ENCODE measurements at places on chromosomes 6 and 20. TPM values are rescaled to one million over a fixed set of nuclear protein-coding genes. Genes with fewer than 3 reads are reported as not detected.

DNA sequence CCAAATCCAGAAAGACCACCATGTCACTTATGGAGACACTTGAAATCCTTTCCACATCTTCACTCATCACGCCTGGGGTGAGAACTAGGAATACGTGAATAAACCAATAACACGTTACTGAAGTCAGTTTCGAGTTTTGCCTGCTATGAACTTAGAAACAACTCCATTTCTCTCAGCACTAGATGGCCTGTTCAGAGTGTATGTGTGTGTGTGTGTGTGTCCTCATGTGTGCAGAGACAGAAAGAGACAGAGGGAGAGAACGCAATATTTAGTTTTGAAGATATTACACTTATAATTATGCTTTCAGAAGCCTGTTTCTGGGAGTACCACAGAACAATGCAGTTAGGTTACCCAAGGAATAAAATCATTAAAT, 81.2 kb upstream of the CCN6 start:
- DNase-seq = no peak

The C6orf132 gene
- 1.2 TPM for total RNA-seq

The EYA4 gene
- 23.9 TPM for total RNA-seq

- no peak for DNase-seq
These were observed 84.3 kb downstream of the FRK start for GRCh38 chr6:115976321-115976870.

GRCh38 chr20:14337400-14338171, at the start of gene FLRT3:
TSS of gene FLRT3 (minus strand) at chr20:14337612. CDS start at chr20:14327506, 10,106 bp downstream.
- DNase-seq = peak; percentile 97

The RAET1G gene
- total RNA-seq = 3.3 TPM

GRCh38 chr6:152401978-152402377, 235.2 kb downstream of the SYNE1 start:
- DNase-seq = peak; percentile 47

- no peak for DNase-seq
These were observed 99.9 kb downstream of the ALDH8A1 start for GRCh38 chr6:134849920-134850447.

GRCh38 chr6:81241126-81242041, 511.1 kb downstream of the TENT5A start:
- peak; percentile 49 for DNase-seq

DNA sequence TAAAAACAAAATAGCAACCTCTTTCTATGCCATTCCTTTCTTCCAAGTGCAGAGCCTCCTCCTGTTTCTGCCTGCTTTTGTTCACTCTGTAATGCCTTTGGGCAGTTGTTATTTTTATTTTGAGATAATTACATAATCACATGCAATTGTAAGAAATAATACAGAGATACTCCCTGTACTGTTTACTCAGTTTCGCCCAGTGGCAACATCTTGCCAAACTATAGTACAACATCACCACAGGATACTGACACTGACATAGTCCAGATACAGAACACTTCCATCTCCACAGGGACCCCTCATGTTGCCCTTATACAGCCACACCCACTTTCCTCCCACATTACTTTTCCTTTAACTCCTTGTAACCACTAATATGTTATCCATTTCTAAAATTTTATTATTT, 59.7 kb downstream of the BANF2 start:
- no peak for DNase-seq

- no peak for DNase-seq
These were observed 699.6 kb downstream of the PHF3 start for GRCh38 chr6:64335195-64335594.

DNA sequence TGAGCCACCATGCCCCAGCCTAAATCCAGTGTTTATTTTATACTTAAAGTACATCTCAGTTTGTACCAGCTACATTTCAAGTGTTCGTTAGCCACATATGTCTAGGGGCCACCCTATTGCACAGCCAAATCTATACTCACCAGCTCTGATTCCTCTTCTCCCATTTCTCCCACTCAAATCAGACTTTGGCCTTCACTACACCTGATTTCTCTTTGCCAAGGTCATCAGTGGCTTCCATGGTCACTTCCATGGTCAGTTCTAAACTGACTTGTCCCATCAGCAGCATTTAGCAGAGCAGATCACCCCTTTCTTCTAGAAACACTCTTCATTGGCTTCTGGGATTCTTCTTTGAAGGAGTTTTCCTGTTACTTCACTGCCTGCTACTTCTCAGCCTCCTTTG, 14.1 kb downstream of the GHRH start:
- no peak for DNase-seq

The TRMT11 gene
- 18.5 TPM for total RNA-seq

GRCh38 chr20:51473256-51473655, 69.3 kb downstream of the NFATC2 start:
- no peak for DNase-seq

DNA sequence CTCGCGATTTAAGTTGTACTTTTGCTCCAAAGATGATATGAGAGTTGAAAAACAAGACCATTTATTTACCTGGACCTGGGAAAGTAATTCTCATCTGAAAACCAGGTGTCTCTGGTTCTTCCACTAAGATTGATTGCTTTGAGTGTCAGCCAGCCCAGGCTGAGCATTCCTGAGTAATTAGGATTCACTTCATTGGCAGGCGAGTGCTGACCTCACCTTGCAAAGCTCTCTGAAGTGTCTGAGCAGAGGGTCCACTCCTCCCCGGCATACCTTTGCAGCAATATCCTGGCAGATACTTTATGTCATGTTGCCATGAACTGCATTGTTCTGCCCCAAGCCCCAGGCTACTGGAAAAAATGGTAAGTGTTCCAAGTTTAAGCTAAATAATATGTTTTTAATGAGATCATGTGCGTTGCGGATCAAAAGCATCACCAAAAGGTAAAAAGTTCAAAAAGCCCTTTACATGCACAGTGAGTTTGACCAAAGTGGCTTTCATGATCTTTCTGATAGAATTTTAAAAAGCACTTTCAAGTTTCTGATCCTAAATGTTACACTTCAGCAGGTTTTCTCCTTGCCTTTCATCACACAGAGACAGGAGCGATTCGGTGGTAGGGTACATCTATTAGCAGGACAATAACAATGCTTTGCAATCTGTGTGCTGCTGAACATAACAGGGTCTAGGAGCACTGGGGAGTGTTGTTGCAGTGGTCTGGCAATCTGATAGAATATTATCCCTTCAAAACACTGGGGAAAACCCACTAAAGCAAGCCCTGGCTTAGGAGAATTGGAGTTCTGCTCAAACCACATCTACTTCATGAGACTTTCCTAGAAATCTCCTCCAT, 127.8 kb upstream of the EEF1E1 start:
- no peak for DNase-seq

The NRSN1 gene
- total RNA-seq = not detected

- peak; percentile 59 for DNase-seq
These were observed 21.1 kb downstream of the RTN4IP1 start for GRCh38 chr6:106608080-106608668.

DNA sequence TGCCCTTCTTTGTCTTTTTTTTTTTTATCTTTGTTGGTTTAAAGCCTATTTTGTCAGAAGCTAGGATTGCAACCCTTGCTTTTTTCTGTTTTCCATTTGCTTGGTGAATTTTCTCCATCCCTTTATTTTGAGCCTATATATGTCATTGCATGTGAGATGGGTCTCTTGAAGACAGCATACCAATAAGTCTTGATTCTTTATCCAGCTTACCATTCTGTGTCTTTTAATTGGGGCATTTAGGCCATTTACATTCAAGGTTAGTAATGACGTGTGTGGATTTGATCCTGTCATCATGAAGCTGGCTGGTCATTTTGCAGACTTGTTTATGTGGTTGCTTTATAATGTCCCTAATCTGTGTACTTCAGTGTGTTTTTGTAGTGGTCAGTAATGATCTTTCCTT, 9.5 kb upstream of the TSPYL4 start:
- no peak for DNase-seq

GRCh38 chr6:110043366-110043994, 65.4 kb downstream of the GPR6 start:
- DNase-seq = no peak

DNA sequence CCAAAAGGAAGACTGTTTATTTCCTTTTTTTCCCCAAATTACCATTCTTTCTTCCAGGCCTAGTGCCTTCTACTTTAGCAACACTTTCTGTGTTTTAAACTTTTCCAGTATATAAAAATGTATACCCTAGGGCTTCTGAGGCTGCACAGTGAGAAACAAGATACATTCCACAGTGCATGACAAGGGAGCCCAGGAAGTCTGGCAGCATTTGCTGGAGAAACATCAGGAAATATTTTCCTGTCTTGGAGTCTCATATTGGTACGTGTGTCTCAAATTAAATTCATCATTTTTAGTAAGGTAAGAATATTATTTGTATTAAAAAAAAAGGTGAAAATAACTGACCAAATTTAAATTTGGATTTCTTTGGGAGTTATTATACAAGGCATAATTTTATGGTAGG, 662.6 kb downstream of the RFPL4B start:
- DNase-seq = no peak

DNA sequence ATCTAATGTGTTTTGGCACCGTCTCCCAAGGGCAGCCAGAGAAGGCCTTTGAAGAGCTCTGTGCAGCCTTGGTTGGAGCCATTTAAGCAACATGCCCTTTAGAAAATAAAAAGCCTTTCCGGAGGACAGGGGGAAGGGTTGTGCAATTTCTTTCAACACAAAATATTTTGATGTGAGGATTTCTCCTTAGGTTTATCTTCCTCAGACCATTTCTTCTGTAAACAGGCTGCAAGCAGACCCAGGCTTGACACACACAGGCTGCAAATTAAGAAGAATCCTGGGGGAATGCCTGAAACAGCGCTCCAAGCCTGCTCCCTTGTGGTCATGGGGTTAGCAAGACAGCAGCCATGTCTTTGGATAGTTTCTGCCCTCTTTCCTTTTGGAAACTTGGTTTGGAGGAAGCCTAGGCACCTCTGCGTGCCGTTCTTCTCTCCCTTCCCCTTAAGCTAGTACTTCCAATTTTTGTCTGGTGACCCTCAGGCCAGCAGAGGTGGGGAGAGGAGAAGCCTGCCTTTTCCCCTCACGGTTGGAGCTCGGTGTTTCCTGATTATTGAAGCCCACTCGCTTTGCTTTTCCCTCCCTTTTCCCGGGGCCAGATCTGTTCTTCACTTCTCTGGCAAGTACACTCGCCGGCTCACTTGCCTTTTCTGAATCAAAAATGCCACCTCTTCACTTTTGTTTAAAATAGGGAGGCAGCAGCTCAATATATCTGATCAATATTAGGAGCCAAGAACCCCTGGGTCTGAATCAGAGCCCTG, 39.6 kb upstream of the NOX3 start:
- DNase-seq = peak; percentile 75

The ULBP2 gene
- 1.8 TPM for total RNA-seq

The SDC4 gene
- 142 TPM for total RNA-seq

DNA sequence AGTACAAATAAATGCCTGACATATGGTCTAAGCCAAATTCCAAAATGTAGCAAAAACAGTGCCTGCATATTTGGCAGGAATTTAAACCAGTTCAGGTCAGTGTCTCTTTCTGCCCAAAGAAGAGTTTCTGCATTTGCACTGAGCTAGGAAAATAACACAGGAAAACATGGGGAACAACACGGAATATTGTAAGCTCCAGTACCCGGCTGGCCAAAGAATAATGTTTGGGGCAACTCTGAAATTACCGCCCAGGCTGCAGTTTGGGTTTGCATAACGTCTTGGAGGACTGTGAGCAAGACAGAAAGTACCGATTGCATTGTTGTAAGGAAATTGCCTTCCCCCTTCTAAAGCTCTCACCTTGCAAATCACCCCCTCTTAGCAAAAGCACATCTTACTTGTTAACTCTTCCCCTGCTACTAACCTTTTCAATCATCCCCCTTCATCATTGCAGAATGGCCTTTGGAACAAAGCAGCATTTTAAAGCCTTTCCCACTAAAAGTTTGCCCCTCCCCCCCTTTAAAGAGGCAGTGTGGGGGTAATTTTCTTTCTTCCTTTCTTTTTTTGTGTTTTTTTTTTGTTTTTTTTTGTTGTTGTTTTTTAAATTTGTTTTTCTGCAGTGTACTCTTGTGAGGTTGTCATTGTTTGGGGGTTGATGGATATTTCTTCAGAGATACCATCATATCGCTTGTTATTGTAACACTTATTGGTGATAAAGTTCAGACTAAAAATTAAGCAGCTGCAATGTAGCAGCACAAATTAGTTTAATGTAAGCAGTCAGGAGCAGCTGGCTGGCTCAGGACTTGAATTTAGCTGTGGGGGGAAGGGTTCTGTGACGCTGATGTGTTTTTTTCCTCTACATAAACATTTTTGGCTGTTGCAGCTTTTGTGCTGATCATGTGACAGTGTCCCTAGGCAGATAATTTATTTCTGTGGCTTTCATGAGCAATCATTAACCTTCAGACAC, 100.0 kb upstream of the CITED2 start:
- DNase-seq = peak; percentile 92

GRCh38 chr20:9258901-9259300, 190.0 kb downstream of the PLCB4 start:
- no peak for DNase-seq

Measured in fibroblast of lung (primary cell).